Neuronal stem cell (in vitro differentiated cells): ENCODE measurements at places on chromosomes 7 and 10.

DNA sequence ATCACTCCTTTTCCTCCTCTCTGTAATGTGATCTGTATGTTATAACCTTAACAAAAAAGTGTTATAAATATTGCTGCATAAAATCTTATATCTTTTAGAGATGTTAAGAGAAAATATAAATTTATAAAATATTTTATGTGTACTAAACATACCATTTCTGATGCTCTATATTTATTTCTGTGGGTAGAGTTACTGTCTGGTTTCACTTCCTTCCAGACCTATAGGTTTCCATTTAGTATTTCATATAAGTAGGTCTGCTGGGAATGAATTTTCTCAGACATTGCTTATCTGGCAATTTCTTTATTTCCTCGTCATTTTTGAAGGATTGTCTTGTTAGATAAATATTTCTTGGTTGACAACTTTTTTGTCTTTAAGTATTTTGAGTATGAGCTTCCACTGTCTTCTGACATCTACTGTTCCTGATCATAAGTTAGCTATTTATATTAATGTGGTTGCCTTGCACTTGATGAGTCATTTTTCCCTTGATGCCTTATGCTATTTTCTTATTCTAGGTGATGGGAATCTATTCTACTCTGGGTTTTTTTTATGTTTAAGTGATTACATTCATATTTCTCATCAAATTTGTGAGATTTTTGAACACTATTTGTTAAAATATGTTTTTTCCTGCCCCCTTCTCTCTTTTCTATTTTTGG, 11.2 kb upstream of the THSD7A start:
- H3K27ac ChIP-seq: no peak overlapping the region
- H3K27me3 ChIP-seq: no peaks in the 10 kb centered on the region
- H3K4me3 ChIP-seq: no peak overlapping the region
- peaks cover 13% of the 10 kb centered on the region for H3K4me1 ChIP-seq
- no peaks in the 10 kb centered on the region for H3K36me3 ChIP-seq

DNA sequence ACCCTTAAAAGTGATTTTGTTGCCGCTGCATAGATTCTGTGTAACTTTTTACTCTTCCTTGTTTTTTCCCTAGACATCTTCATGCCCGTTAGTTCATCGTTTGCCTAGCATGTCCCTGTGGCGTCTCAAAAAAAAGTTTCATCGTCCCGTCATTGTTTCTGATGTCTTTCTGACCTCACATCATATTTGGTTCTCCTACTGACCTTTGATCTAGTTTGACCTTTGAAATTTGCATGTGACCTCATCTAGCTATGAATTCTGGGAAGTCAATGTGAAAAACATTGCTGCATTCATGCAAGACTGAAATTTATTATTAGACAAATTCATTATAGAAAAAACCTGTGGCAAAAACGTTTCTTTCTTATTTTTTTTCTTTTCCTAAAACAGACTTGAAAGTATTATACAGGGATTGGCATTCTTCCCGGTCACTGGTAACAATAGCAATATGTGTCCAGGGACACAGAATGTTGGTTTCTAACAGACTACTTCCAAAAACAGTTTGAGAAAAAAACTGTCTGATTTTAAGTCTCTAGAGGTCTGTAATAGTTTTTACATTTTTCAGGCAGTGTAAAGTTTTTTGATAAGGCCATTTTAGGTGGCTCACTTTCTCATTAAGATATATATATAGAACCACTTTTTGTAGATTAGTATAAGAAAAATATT, 280.9 kb downstream of the USP6NL start:
- peaks cover 6% of the 10 kb centered on the region for H3K36me3 ChIP-seq
- no peak overlapping the region for H3K27ac ChIP-seq
- no peak overlapping the region for H3K4me3 ChIP-seq
- no peak for DNase-seq
- H3K27me3 ChIP-seq: no peaks in the 10 kb centered on the region

DNA sequence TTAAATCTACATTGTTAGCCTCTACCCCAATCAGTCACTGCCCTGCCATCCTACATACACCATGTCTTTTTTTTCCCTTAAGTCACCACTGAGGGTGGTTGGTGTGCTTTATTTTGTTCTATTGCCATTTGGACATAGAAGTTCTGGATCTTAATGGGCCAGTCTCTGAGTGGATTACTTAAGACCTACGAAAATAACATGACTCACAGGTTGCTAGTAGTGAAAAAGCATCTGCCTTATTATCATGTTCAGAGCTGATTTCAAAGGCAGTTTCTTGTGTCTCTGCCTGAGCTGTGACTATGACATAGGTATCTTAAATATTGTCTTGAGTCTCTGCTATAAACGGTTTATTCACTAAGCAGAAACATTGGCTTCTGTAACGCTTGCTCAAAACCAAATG, 410.8 kb downstream of the MDFIC start:
- H3K4me3 ChIP-seq: no peak overlapping the region
- no peak overlapping the region for H3K27ac ChIP-seq
- H3K4me1 ChIP-seq: no peaks in the 10 kb centered on the region
- no peaks in the 10 kb centered on the region for H3K27me3 ChIP-seq
- DNase-seq: no peak

DNA sequence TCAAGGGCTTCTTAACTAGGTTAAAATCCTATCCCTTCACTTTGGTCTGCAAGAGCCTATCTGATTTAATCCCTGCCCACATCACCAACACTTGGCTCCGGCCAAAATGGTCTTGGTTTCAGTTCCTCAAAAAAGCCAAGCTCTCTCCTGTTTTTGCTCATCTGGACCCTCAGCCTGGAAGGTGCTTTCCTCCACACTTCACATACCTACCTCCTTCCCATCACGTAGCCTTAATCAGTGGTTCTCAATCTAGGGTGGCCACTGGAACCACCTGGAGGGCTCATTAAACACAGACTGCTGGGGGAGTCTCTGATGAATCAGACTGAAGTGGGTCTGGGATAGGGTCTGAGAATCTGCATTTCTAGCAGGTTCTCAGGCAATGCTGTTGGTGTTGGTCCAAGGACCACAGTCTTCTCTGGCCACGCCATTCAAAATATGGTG, 227.0 kb upstream of the AOAH start:
- H3K4me3 ChIP-seq: no peak overlapping the region
- H3K4me1 ChIP-seq: peaks cover 8% of the 10 kb centered on the region
- H3K27ac ChIP-seq: no peak overlapping the region
- no peaks in the 10 kb centered on the region for H3K36me3 ChIP-seq

DNA sequence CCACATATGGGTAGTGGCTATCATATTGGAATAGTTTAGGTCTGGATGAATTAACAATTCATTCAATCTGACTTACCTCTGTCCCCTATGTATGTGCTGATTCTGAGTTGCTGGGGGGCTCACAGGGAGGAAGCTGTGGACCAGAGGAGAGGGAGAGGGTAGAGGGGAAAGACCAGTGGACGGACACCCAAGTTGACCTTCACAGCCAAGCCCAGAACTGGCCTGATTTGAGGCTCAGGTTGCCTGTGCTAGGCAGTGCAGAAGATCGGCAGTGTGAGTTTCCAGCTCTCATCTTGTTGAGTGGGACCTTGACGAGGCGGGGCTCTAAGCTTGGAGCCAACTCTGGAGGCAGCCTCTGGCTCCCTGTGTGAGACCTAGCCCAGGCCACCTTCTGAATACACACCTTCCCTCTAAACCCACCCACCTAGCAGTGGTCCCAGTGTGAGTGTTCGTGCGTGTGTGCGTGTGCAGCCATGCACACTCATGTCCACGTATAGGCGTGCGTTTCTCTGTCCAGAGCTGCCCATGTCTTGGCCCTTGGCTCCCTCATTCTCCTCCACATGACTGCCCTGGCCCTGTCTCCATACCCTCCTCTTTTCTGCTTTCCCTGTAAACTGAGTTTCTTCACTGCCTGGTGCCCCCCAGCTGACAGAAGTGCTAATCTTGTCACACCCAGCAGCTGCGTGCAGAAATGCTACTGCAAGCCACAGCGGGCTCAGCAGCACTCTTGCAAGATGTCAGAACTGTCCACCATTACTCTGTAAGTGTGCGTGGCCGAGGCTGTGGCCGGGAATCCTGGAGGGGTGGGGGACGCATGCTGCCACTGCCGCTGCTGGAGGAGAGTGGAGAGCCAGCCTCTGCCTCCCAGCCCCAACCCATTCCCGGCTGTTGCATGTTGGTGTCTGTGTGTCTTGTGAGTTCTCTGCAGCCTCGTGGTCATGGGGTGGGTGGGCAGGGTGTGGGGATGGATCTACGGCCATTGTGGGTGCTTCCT, 47.6 kb downstream of the ADCYAP1R1 start:
- no peaks in the 10 kb centered on the region for H3K27me3 ChIP-seq
- H3K36me3 ChIP-seq: no peaks in the 10 kb centered on the region
- H3K27ac ChIP-seq: no peak overlapping the region
- peaks cover 6% of the 10 kb centered on the region for H3K4me1 ChIP-seq
- DNase-seq: no peak

DNA sequence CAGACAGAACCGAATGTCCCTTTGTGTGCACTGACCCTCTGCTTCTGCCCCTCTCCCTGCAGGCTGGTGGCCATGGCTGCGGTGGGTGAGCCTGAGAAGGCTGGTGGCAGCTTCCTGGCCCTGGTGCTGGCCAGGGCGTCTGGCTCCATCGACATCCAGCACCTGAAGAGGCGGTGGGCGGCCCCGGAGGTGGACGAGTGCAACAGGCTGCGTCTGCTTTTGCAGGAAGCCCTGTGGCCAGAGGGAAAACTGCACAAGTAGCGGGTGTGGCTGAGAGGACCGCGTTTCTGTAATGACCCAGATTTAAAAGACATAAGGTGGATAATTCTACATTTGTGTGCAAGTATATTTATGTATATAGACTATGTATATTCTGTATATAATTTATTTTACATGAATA, 89.2 kb downstream of the DYNC2I1 start:
- H3K36me3 ChIP-seq: peaks cover 35% of the 10 kb centered on the region
- no peak for DNase-seq
- peaks cover 3% of the 10 kb centered on the region for H3K27me3 ChIP-seq
- no peaks in the 10 kb centered on the region for H3K4me1 ChIP-seq
- no peak overlapping the region for H3K4me3 ChIP-seq
- H3K27ac ChIP-seq: no peak overlapping the region

DNA sequence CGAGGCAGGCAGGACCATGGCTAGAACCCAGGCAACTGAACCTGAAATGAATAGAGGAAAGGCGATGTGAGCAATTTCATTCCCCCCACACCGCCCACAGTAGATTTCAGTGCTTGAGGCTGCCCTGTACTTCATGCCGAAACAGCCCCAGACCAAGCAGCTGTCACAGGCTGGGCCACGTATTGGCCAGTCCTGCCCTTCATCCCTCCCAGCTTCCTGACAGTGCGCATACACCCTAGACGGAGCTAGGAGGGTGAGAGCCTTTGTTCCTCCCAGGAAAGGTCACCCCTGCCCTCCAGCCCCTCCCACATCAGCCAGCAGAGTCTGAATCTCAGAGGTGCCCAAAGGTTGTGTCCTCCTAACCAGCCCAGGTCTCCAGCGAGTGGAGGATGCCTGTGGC, 98.8 kb downstream of the ZMIZ1 start:
- peaks cover 19% of the 10 kb centered on the region for H3K4me1 ChIP-seq
- no peak overlapping the region for H3K4me3 ChIP-seq
- no peaks in the 10 kb centered on the region for H3K27me3 ChIP-seq
- no peak for DNase-seq

DNA sequence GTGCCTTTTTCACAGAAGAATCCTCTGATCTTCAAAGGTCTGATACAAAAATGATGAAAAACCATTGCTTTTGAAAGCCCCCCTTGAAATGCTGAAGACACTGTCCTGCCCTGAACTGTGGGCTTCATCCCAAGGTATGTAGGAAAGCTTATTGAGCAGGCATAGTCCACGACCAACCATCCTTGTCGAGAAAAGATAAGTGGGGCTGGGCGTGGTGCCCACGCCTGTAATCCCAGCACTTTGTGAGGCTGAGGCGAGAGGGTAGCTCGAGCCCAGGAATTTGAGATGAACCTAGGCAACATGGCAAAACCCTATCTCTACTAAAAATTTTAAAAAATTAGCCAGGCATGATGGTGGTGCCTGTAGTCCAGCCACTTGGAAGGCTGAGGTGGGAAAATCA, 25.6 kb downstream of the TACR2 start:
- DNase-seq: no peak
- H3K36me3 ChIP-seq: peaks cover 30% of the 10 kb centered on the region
- H3K4me1 ChIP-seq: peaks cover 5% of the 10 kb centered on the region
- H3K4me3 ChIP-seq: no peak overlapping the region
- H3K27ac ChIP-seq: no peak overlapping the region

- no peaks in the 10 kb centered on the region for H3K36me3 ChIP-seq
- no peak for DNase-seq
- no peak overlapping the region for H3K4me3 ChIP-seq
- H3K27me3 ChIP-seq: no peaks in the 10 kb centered on the region
- H3K4me1 ChIP-seq: peaks cover 7% of the 10 kb centered on the region
- H3K27ac ChIP-seq: no peak overlapping the region
Measured at GRCh38 chr10:61059636-61060035, 115.7 kb upstream of the RHOBTB1 start.

DNA sequence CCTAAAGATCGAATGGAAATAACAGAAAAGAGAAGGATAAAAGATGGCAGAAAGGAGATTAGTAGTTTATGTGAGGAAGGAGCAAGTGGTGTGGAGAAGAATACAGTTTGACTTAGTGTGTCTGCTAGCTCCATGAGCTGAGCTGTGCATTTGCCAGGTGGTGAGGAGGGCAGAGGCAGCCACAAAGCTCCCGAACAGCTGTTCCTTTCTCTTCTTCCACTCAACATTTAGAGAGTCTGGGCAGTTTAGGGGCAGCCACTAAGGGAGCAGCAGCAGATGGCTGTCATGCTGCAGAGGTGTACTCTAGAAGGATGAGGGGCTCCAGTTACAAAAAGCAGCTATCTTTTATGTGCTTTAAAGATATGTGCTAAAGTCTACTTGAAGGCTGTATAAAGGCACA, 674.4 kb downstream of the GRM8 start:
- no peak for DNase-seq
- H3K4me3 ChIP-seq: no peak overlapping the region
- no peak overlapping the region for H3K27ac ChIP-seq
- H3K36me3 ChIP-seq: no peaks in the 10 kb centered on the region

DNA sequence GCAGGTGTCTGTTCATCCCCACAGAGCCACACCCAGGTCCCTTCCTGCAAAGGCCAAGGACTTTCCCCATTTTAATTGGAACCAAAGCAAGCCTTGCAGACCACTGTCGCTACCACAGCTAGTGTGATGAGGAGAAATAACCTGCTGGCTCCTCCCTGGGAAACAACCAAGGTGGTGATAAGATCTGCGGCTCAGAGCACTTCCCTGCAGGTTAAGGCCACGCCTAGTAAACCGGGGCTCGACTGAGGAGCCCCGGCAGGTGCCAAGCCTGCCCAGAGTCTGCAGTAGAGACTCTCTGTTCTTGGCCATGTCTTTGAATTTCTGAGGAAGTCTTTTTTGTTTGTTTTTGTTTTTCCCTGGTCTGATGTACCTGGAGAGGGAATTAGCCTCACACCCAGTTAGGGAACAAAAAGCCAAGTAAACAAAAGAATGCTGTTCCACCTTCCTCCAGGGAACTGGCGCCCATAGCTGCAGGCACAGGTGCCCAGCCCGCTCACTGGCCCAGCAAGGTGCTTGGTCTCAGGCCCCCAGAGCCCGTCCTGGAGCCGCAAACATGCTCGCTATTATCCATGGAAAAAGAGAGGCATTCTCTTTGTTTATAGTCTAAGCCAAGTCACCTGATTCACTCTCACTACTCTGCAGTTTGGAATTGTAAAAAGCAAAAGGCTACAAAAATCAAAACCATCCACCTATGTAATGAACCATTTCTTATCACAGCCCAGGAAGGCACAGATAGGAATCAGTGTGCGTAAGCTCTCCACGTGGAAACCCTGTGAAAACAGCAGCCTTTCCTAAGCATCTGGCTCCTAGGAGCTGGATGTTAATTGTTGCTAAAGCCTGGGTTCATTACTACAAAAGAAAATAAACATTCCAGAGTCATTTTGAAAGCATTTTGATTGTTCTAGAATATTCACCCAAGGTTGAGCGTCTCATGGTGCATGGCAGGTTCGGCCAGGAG, 2.7 kb downstream of the GPR146 start:
- H3K36me3 ChIP-seq: no peaks in the 10 kb centered on the region
- H3K27ac ChIP-seq: no peak overlapping the region
